ENCODE measurements at places on chromosomes 3 and 15. TPM values are rescaled to one million over a fixed set of nuclear protein-coding genes. Genes with fewer than 3 reads are reported as not detected.

GRCh38 chr3:72633121-72633520 lies 215.1 kb downstream of the SHQ1 start:
- DNase-seq = peak; percentile 53

- no peak for DNase-seq
These were observed 234.5 kb downstream of the SATB1 start for GRCh38 chr3:18190646-18191045.

DNA sequence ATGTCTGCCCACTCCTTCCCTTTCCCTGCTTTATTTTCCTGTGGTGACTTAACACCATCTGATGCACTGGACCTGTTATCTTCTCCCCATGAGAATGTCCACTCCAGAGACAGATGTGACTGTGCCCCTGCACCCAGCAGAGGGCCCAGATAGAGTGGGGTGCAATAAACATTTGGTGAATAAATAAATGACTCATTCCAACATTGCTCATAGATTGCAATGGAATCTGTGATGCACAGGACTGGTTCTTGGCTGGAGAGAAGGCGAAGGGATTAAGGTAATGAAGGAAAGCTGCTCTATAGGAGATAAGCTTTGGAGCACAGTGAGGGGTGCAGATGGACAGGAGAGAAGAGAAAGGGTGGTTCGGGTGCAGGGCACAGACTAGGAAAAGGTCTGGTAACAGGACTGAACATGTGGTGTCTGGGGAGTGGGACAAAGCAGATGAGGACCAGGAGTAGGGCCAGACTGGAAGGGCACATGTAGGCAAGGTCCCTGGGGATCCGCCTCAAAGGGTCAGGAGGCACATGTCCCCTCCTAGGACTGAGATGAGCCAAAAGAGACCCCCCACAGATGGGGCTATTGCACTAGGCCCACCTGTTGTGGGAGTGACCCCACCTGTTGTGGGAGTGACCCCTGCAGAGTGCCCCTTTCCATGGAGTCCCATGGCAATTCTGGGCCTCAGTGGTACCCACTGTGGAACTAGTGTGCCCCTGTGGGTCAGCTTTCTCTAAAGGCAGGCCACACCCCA lies 17.5 kb upstream of the POC1A start:
- peak; percentile 19 for DNase-seq

- DNase-seq = no peak
These were observed 53.0 kb downstream of the PIAS1 start for GRCh38 chr15:68107142-68107541.

- no peak for DNase-seq
These were observed 86.4 kb downstream of the PCCB start for GRCh38 chr3:136336329-136337100.

The CPLX3 gene
- not detected for total RNA-seq

The GABRG3 gene
- total RNA-seq = not detected

The AGBL1 gene
- not detected for total RNA-seq

The ABI3BP gene
- total RNA-seq = 3.4 TPM
